Stimulated activated CD8-positive, alpha-beta memory T cell treated with anti-CD3 and anti-CD28 coated beads, Interleukin-7, amount 100 ng/mL, for 1 hour (primary cell): ENCODE measurements at places on chromosomes 4 and X.

- no peak for DNase-seq
Observed at GRCh38 chr4:88537709-88538108, 14.1 kb upstream of the PYURF start.

DNA sequence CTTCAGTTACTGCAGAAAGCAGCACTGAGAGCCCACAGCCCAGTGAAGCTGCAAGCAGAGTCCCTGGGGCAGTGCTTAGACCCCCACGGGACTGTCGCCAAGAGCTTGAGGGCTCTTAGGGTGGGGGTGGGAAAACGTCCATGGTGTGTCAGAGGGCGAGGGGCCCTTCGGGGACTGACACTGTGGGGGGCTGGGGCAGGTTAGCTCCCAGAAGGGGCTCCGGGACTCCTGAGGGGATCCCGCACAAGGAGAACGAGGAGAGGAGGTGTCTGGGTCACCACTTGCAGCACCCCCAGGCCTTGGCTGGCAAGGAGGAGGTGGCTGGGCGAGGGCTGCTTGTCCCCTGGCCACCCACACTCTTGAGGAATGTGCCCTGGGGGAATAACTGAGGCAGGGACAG, 20.8 kb downstream of the NAT8L start:
- DNase-seq = no peak

DNA sequence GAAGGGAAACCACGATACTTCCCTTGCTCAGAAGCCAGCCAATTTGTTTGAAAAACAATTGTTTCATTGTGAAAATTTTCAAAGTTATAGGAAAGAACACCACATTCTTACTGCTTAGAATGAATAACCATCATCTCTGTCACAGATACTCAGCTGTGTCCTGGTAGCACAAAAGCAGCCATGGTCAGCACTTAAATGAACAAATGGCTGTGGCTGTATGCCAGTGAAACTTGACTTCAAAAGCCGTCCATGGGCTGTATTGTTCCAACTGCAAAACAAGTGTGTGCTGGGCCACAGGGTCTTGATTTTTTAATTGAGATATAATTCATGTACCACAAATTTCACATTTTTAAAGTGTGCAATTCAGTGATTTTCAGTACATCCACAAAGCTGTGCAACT, 19.6 kb downstream of the NSDHL start:
- no peak for DNase-seq

DNA sequence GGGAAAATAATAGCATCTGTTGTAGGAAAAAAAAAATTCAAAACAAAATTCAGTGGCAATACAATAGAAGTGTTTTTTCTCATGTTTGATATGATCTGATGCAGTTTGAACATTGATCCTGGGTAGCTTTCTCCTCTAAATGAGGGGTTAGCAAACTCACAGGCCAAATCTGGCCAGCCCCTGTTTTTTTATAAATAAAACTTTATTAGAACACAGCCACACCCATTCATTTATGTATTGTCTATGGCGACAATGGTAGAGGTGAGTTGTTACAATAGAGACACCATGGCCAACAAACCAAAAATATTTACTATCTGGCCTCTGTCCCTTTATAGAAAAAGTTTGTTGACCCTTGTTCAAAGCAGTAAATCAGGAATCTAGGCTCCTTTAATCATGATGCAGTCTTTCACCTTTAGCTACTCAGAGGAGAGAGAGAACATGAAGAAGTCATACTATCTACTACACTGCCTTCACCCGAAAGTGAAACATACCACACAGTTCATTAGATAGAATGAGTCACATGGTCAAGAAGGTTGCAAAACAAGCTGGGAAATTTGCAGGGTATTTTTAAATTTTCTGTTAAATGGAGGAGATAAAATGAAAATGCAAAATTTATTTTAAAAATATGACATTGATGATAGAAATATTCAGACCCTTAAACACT, 186.6 kb upstream of the MAOA start:
- no peak for DNase-seq

- no peak for DNase-seq
Observed at GRCh38 chr4:185749858-185750257, 62.1 kb downstream of the SORBS2 start.

DNA sequence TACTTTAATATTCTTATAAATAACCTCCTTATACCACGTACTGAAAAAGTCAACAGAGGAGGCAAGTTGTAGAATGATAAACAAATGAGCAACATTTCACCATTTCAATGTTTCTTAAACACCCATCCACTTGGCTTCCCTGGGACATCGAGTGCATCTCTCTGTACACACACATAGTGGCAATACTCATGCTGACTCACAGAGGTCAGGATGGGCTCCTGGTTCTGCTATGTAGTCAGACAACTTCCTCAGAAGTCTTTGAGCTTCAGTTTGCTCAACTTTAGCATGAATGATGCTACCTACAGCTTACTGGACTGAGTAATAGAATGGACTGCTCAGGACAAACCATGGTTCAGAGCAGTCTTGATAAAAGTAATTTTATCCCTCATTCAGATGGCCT, 56.9 kb downstream of the MAD2L1 start:
- DNase-seq = no peak

- no peak for DNase-seq
Observed at GRCh38 chrX:98028691-98029090, 1145.0 kb downstream of the RPA4 start.

DNA sequence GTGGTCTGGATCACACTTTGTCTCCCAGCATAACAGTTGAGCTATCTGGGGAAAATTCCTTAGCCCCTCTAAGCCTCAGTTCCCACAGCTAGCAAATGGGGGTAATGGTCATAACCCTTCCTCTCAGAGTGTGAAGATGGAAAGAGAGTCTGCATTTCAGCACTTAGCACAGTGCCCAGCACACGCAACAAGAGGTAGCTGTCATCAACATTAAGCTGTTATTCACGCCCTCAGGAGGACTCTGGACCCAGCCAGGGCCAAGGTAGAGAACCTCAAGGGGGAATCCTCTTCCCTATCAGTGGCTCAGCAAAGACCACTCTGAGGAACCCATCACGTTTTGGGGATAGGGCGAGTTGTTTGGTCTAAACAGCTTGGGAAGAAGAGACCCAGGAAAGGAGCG, 258.6 kb downstream of the FBXW7 start:
- DNase-seq = no peak
